ENCODE measurements at places on chromosomes 16 and 17.

GRCh38 chr17:301681-302299, 50.8 kb downstream of the RPH3AL start:
- DNase-seq = no peak

DNA sequence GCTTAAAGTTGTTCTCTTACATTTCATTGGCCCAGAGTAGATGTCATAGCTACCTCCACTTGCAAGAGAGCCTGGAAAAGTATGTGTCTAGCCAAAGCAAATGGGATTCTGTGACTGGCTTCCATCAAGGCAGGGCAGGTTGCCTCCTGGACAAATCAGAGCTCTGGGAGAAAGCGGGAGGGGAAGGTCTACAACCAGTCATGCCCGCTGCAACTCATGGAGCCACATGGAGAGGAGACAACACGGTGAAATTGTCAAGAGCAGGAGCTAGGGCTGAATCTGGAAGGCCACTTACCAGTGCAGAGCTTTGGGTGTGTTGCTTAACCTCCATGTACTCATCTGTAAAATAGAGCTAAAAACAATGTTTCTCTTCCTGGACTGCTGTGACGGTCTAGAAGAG, 83.8 kb downstream of the MARF1 start:
- DNase-seq = no peak

GRCh38 chr17:77798481-77798880, 160.0 kb upstream of the TNRC6C start:
- no peak for DNase-seq

DNA sequence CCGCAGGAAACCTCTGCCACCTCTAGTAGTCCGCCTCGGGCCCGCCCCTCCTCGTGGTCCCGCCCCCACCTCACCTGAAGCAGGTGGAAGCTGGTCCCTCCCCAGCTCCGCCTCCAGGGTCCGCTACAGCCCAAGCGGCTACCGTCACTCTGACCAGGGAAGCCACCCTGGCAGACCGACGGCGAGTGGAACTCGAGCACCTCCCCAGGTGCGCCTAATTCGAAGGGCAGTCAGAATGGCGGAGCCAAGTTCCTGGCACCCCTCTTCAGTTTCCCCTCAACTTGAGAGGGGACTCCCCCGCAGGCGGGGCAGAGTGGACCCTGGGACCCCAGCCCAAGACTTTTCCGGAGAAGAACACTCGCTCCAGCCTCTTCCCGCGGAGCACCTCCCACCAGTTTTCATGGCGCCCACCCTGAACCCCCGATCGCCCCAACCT, 507 bp downstream of the FHOD1 start:
- DNase-seq = peak; percentile 70

DNA sequence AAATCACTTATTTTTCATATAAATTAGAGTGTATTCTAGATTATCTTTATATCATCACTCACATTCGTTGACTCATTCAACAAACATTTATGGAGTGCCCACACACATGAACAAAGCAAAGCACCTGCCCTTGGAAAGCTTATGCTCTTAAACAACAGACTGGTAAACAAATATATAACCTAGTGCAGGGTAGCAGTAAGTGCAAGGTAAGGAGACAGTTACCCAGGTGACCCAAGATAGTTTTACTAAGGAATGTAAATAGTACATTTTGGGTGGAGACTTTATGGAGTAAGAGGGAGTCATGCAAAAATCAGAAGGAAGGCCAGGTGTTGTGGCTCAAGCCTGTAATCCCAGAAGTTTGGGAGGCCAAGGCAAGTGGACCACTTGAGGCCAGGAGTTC, 40.4 kb upstream of the HELZ start:
- DNase-seq = no peak

Data from adrenal gland (tissue), 19 donors.